GM23248 (cell line): ENCODE measurements at places on chromosomes 11 and 22.

GRCh38 chr22:39369586-39369985, 19.8 kb downstream of the SYNGR1 start:
- no peak for DNase-seq

DNA sequence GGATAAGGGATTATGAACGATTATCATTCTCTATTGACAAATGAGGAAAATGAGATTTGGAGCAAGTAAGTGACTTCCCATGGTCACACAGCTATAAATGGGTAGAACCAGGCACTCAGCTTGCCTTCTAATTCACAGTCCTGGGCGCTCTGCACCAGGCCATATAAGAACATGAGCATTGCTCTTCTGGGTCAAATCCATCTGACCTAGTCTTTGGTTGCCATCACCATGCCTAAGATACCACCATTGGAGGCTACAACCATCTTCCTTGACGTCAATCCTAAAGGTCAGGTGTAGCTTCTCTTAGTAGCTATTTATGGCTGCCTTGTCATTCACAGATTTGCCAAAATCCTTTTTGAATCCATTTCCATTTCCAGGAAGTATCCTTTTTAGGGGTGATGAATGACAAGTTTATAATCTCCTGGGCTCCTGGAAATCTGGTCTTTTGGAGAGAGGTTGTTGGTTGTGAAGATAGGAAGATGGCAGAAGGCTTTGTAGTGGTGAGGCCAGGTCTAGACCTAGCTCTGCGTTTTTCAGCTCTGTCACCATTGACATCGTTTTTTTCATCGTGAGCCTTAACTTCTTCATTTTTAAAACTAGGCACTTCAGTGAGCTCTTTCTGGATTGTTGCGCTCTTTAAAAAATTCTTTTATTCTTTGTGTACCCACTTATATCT, 11.1 kb downstream of the ZBTB16 start:
- no peak for DNase-seq

GRCh38 chr22:36036167-36036624, 7.6 kb upstream of the RBFOX2 start:
- no peak for DNase-seq

GRCh38 chr22:49783926-49784629, 43.6 kb downstream of the BRD1 start:
- no peak for DNase-seq

GRCh38 chr11:131827430-131827829, 457.0 kb downstream of the NTM start:
- DNase-seq, result no peak

DNA sequence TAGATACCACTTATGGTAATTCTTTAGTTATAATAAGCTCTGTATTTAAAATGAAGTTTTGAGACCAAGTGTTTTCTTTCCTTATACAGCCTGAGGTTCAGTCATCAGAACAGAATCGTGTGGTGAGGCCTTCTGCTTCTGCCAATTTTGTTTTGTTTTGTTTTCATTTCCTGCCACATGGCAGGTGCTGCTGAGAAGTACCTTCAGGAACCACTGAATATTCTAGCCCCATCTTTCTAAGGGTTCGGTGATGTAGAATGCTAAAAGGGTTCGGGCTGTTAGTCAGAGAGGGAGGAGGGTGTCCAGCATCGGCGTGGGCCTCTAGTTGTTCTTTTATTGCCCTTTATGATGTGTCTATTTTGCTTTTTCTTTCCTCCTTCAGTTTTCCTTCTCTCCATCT, 25.8 kb downstream of the TNRC6B start:
- peak; percentile 52 for DNase-seq
